ENCODE measurements at places on chromosomes 3 and 15.

DNA sequence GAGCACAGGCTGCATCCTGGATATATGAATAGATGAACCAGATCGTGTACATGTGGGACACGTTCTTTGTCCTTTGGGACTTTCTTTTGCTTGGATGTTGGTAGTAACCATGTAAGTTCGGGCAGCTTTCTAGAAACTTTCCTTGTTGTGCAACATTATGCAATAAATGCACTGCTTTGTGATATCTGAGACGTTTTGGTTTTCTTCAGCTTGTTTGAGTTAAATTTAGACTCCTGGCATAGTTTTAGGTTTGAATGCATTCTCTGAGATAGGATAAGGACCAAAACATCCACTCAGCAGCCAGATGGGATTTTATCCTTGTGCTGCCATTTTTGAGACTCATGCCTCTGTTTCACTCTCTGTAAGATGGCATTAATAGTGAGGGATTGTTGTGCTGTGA, 158.9 kb downstream of the IGF1R start:
- DNase-seq = no peak

DNA sequence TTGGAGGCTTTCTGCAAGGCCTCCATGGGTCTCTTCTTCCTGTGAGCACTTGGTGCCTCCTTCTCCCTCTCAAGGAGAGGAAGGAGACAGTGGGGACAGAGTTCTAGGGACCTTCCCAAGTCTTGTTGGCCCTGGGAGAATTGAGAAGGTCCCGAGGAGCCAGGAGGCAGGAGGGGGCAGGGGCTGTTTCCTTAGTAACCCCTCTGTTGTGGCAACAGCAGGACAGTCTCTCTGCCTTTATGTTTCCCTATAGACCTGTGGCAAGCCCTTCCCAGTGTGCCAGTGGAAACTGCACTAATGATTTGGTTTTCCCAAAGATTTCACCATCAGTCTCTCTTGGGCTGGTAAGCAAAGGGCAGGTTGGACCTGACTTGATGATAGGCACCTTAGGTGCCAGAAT, 87.8 kb upstream of the GALNT15 start:
- no peak for DNase-seq

DNA sequence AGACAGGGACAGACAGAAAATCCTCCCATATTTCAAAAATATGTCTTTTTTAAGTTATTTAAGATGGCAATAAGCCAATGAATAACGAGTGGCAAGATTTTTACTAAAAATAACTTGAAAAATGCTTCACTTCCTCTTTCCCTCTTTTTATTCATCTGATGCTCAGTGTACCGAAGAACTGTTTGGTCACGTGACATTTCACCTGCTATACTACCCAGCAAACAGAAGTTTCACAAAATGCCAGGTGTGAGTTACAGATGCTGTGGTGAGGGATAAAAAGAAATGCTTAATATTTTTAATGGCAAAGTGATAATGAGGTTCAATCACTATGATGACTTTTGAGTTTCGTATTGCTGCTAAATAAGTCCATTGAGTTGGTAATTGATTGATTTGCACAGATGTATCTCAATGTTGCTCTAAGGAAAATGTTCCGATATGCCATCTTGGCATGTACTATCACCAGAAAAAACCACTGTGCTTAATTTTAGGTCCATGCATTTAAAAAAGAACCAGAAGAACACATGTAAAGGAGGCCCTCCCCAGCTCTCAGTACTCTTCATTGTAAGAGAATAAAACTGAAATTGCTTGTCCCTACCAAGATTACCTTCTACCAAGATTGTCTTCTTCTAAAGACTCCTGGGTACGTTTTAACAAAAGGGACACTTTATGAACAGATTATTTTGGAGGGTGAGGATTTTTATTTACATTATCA, 26.0 kb upstream of the SEC62 start:
- DNase-seq = peak; percentile 58

GRCh38 chr3:105233010-105233409, 133.7 kb upstream of the ALCAM start:
- DNase-seq = no peak

GRCh38 chr15:51460796-51461195, 119.3 kb downstream of the GLDN start:
- no peak for DNase-seq

- DNase-seq = no peak
Observed at GRCh38 chr3:54087581-54088410, 34.6 kb upstream of the CACNA2D3 start.

DNA sequence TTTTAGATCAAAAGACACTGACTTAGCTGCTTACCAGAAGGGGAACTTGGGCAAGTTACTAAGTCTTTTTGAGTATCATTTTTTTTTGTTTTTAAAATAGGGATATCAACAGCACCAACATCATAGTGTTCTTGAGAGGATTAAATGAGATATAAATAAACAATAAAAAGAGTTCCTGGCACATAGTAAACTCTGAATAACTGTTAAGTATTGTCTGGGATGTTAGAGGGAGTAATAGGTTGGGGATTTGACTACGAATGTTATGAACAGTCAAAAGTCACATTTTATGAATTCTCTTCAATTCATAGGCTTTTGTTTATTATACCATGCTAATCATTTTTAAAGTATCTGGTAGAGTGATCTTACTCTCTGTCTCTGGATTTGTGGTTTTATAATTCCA, 37.8 kb upstream of the FAH start:
- no peak for DNase-seq

DNA sequence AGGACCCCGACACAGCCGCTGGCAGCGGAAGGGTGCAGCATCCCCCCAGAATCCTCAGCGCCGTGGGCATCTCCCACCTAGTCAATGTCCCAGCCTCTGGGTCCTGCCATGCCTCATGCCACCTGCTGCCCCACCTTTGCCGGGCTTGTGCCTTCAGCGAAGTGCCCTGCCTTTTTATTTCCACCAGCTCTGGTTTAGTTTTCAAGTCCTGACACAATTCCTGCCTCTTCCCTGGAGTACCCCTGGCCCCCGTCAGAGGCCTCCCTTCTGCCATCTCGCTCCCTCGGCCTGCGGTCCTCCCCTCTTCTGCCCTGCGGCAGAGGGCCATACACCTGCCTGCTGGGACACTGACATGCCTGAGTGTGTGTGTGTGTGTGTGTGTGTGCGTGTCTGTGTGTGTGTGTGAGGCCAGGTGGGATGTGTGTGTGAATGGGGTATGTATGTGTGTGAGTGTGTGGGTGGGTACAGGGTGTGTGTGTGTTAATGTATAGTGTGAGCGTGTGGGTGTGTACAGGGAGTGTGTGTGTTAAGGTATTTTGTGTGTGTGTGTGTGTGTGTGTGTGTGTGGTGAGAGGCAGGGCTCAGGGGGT, 129.9 kb downstream of the SMAD6 start:
- DNase-seq = no peak

- DNase-seq = no peak
Observed at GRCh38 chr3:37569991-37570390, 291.7 kb upstream of the CTDSPL start.

- DNase-seq = no peak
Observed at GRCh38 chr3:75395580-75396315, 268.4 kb upstream of the FRG2C start.

Data from KBM-7 (cell line).